ENCODE measurements at places on chromosomes 6 and 20.

GRCh38 chr6:140718021-140718420 is 1343.6 kb upstream of the CITED2 start:
- no peak for DNase-seq

DNA sequence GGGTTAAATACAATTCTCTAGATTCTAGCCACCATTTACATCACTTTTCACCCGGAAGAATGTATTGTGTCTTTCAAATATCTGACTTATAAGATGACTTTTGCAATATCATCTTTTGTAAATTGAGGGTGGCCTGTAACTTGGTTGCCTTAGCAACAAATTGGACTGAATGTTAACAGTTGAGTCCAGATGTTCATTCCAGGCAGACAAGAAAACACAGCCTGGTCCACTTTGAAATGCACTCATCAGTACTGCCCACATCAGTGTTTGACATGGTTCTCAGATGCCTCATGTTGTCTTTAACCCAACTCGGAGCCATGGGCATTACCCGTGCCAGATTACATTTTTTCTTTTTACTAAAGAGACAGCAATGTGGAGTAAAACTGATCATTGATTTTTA is 781.6 kb upstream of the CHD6 start:
- no peak for DNase-seq

- no peak for DNase-seq
Measured at GRCh38 chr6:52538901-52539354, 37.9 kb downstream of the TRAM2 start.

- no peak for DNase-seq
Measured at GRCh38 chr20:19813846-19814640, 56.0 kb downstream of the RIN2 start.

GRCh38 chr6:3285732-3286131 is 27.0 kb downstream of the PSMG4 start:
- DNase-seq: no peak

DNA sequence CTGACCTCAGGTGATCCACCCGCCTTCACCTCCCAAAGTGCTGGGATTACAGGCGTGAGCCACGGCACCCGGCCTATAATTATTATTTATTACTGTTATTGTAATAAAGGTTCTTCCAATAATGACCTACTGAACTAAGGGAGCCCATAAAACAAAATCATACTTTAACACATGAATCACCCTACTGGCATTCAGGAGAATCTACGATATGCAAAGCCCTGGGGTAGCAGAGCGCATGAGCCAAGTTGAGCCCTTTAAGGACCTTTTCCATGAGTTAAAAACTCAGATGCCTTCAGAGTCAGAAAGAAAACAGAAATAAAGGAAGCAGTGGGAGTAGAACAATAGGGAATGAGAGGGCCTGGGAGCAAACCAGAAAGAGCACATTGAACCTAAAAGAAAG is 41.5 kb downstream of the SNRPB start:
- DNase-seq: no peak

DNA sequence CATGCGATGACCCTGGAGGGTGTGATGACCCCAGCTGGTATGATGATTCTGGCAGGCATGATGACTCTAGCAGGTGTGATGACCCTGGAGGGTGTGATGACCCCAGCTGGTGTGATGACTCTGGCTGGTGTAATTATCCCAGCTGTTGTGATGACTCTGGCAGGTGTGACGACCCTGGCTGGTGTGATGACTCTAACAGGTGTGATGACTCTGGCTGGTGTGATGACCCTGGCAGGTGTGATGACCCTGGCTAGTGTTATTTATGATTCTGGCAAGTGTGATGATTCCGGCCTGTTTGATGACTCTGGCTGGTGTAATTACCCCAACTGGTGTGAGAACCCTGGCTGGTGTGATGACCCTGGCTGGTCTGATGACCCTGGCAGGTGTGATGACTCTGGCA is 427.2 kb downstream of the QKI start:
- DNase-seq: no peak

DNA sequence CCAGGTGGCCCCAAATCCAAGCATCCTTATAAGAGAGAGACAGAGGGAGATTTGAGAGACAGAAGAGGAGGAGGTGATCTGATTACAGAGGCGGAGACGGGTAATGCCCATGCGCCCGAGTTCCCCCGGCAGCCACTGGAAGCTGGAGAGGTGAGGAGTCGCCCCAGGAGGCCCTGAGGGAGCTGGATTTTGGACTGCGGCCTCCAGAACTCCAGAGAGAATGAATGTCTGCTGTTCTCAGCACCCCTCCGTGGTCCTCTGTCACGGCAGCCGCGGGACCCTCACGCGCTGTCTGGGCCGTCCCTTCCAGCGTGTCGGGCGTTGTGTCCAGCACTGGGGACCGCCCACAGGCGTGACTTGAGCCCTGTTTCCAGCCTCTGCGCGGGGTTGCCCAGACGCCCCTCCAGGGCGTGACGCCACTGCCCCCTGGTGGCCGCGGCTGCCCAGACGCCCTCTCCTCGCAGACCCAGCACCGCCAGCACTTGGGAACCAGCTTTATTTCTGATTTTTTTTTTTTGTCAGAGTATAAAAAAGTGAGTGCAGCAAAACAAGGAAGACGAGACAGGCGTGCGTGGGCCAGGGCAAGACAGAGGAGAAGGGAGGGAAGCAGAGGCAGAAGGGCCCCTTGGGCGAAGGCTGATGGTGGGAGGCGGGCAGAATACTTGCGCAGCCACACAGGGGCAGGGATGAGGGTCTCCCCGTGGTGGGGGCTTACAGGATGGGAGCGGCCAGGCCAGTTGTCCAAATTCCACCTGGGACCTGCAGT is 4.1 kb upstream of the ZNF512B start:
- peak; percentile 53 for DNase-seq

DNA sequence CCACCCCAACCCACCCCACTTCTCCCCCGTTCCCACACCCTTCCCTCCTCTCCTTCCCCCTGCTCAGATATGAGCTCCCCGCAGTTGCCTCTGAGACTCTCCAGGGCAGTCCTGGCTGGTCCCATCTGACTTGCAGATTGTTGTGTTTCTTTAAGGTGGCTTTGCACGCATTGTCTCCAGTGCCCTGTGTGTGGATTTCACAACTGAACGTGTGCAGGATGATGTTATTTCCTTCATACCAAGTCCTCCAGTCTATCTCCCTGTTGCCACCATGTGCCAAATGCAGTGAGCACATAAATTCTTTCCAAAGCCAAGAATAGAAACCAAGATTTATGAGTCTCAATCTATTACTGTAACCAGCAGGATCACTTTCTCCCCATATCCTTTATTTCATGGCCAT is 79.1 kb downstream of the TMEM242 start:
- no peak for DNase-seq

GRCh38 chr6:163133017-163133416 is 281.5 kb upstream of the QKI start:
- DNase-seq: no peak

- DNase-seq: no peak
Measured at GRCh38 chr6:91358986-91359385, 772.1 kb upstream of the MAP3K7 start.

DNA sequence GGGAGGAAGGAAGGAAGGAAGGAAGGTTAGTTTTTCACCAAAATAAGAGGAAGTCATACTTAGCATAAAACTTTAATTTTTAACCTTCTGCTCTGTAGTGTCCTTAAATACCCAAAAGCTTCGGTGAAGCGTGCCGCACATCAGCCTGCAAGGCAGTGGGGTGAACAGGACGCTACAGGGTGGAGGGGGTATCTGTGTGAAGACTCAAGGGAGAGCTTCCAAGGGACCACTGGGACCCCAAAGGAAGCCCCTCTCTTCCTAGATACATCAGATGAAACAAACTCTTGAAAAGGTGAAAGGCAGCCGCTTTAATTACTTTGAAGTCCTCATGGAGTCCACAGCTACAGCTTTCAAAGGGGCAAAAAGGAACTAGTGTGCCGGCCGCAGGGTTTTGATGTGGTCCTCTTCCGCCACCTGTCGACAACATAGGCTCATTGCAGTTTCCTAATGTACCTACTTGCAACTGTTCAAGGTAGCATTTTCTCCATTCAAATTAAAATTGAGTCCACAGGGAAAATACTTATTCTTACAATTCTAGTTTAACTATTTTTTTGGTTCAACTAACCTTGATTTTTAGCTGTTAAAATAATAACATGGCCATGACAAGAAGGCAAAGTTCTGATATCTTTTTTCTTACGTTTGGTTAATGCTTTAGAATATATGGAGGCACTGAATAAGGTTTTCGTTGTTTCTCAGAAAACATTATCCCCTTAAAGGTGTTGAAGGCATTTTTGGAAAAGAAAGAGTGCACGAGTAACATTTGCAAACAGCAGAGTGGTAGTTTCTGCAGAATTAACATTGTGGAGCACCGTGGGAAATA is 135.0 kb upstream of the RIPOR2 start:
- peak; percentile 70 for DNase-seq

- no peak for DNase-seq
Measured at GRCh38 chr6:104484626-104485025, 375.1 kb downstream of the HACE1 start.

DNA sequence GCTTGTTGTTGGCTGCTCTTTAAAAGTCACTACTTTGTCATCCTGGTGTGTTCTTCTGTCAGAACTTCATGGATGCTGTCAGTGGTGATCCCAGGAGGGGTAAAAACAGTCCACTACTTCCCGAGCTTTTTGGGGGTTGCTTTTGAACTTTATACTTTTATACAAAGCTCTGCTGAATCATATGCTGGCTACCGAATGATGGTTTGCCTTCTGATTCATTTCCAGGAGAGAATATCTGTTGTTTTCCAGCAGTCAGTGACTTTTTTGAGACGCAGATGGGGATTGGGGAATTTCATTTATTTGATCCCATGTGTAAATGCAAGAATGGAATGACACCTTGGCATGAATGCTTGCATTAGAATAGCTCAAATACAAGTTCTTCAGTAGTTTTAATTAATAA is 32.7 kb upstream of the COL10A1 start:
- DNase-seq: no peak

GRCh38 chr6:163919652-163920051 is 505.1 kb downstream of the QKI start:
- DNase-seq: no peak

DNA sequence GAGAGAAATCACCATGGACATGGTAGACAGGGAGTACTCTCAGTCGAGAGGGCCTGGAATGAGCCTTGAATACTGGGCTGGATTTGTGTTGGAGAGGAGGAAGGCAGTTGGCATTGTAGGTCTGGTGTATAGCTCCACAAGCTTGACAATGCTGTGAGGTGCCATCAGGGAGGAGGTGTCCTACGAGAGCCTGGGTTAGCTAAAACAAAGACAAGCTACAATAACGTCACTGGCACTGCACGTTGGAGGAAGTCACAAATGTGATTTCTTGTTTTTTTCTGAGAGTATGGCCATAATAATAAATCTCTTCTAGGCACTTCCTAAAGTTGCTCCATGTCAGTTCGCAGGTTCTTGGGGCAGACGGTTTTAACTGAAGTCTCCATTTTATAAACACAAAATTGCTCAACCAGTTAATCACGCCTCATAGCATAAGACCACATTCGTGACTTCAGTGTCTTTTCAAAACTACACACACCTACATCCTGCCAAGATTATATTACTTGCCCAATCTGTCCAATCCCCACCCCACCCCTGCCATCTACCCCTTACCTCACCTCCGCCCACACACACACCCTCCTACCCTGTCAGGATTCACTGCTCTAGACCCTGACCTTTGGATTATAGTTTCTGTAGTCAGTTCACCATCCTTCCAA is 4.4 kb upstream of the HLA-DMB start:
- no peak for DNase-seq

DNA sequence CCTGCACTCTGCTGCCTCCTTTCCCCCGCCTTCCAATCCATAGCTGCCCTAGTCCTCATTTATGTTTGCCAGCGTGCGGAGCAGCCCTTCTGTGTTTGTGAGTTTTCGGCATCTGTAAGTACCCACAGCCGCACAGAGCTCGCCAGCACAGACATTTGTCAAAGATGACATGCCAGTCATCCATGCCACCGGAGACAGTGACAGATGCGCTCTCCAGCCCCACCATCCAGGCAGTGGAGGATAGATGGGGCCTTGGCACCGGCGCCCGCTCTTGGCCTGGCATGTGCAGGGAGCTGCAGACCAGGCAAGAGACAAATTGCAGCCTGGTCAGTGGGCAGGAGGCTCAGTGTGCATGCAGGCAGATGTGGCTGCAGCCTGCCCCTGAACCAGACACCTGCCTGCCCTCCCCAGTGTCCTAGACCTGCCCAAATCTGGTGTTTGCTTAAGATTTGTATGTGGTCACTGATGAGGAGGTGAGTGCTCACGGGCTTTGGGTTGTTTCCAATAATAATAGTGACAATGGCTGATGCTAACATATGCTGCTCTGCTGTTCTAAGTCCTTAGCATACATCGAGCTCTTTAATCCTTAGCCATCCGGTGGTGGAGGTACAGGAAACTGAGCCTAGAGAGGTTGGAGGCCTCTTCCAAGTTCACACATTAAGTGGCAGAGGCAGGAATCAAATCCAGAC is 78.1 kb downstream of the UNC5CL start:
- no peak for DNase-seq

DNA sequence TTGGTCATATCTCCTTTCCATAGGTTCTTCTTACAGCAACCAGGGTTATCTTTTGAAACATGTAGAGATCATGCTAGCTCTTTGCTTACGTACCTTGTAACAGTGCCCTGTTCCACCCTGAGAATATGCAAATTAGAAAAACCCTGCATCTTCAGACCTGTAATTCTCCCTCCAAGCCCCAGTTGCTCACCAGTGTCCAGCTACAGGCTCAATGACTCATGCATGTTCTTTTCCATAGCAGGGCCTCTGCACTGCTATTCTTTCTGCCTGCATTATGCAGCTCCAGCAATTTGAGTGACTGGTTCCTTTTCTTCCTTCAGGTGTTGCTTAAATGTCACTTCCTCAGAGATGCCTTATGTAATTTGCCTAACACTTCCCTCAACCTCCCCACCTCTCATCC is 636.2 kb downstream of the KHDRBS2 start:
- no peak for DNase-seq

DNA sequence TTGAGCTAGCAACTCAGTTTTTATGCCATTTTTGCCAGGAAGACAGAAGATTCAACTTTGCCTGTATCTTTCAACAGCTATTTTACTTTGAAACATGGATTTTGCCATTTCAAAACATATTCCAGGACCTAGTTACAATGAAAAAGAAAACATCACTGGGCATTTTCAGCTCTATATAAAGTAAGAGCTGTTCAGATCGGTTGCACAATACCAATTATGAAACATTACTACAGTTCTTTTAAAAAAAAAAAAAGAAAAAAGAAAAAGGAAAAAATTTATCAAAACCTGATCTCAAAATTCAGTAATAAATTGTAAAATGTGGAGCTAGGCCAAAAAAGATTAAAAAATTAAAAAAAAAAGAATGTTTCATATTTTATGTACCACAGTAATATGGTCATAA is 15.6 kb downstream of the BCLAF1 start:
- no peak for DNase-seq

GRCh38 chr6:111663692-111664564 is 58.2 kb upstream of the TRAF3IP2 start:
- DNase-seq: no peak

- peak; percentile 68 for DNase-seq
Measured at GRCh38 chr6:41626917-41627316, 11.4 kb upstream of the MDFI start.

DNA sequence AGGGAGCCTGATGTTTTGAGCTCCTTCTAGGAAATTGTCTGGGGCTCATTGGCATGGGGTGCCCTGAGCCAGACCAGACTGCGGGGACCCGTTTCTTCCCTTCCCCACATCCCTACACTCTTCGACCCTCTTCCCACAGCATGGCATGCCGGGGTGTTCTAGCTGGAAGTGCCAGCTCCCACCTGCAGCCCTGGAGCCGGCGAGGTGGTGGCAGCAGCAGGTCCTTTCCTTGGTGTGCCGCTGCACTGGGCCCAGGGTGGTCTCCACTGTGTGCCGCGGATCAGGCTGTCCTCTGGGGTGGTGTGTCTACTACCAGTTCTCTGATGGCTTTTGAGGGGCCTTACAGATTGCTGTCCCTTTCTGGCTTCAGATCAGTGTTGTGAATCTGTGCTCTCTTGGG is 7.5 kb upstream of the RWDD1 start:
- DNase-seq: no peak

All from NCI-H1436 (cell line).